ENCODE measurements at places on chromosomes 13 and 19.
A peak's percentile ranks its signal among the peaks of the same experiment; 100 is the strongest.

DNA sequence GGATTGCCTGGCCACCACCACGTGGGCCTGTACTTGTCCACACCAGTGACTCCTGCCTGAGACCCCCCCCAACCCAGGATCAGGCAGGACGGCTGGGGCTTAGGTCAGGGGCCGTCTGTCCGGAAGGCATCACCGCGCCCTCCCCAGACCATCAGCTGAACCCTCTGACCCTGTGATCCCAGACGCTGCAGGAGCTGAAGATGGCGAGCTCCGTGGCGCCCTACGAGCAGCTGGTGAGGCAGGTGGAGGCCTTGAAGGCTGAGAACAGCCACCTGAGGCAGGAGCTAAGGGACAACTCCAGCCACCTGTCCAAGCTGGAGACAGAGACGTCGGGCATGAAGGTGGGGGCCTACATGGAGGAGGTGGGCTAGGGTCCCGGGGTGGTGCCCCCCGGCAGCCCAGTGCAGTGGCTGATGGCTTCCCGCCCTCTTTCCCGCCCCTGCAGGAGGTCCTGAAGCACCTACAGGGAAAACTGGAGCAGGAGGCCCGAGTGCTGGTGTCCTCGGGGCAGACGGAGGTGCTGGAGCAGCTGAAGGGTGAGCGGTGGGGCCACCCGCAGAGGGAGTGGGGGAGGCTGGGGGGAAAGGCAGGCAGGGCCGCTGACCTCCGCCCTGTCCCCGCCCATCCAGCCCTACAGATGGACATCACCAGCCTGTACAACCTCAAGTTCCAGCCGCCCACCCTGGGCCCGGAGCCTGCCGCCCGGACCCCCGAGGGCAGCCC is 3.0 kb downstream of the APC2 start:
- no peak for DNase-seq

GRCh38 chr13:110874508-110874960 is 40.3 kb downstream of the ANKRD10 start:
- DNase-seq: peak; percentile 80

GRCh38 chr19:34722353-34722752 is 11.7 kb upstream of the ZNF181 start:
- no peak for DNase-seq

- DNase-seq: no peak
Observed at GRCh38 chr19:34500656-34501120, 19.1 kb downstream of the WTIP start.

GRCh38 chr19:53644061-53644816 is 12.4 kb downstream of the DPRX start:
- DNase-seq: no peak

DNA sequence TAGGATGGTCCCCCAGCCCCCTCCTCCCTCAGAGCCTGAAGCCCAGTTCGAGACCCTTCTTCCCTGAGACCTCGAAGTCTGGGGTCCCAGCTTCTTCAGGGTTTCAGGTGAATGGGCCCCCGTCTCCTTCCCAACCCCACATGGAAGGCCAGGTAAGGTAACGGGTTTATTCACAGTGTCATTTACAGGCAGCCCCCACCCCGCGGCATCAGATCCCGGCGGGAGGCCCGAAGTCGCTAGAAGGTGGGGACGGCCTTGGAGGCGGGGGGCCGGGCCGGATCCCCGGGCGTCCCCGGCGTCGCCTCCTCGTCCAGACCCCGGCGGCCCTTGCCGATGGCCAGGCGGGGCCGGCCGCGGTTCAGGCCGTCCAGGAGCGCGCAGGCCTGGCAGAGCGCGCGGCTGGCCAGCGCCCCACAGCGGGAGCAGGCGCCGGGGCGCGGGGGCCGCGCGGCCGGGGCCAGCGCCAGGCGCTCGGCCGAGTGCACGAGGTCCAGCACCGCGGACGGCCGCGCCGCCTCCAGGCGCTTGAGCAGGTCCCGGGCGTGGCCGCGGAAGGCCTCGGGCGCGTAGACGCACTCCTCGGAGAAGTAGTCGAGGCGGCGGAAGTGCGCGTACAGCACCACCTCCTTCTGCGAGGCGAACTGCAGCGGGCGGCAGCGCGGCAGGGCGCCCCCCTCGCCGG is 9.7 kb downstream of the CTU1 start:
- no peak for DNase-seq

- no peak for DNase-seq
Observed at GRCh38 chr19:41872775-41873647, 4.1 kb upstream of the CD79A start.

DNA sequence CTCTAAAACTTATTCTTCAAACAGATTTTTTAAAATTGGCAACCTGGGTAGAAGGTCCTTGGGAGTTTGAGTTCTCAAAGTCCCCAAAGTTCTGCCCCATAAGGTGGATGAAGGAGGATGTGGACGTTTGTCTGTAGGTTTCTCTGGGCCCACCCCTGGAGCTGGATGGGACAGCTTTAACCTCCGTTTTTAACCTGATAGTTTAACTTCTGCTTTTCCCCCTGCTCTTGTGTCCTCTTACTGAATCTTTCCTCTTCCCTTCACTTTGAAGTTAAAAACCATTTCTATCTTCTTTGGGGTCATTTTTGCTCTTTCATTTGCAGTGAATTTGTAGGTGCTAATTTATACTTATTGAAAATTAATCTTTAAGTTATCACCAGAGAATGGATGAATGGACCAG is 79.1 kb downstream of the ESD start:
- no peak for DNase-seq

GRCh38 chr19:54152878-54153524 is 6.5 kb downstream of the LENG1 start:
- no peak for DNase-seq
